ENCODE measurements at places on chromosomes 11 and 22. TPM values are rescaled to one million over a fixed set of nuclear protein-coding genes. Genes with fewer than 3 reads are reported as not detected.
A peak's percentile ranks its signal among the peaks of the same experiment; 100 is the strongest.

PTPN5 gene
- not detected for total RNA-seq

DENND6B gene
- total RNA-seq: 1.7 TPM

OR1S2 gene
- total RNA-seq: not detected

PDE3B gene
- total RNA-seq: 64.0 TPM

POU2AF1 gene
- total RNA-seq: 81.0 TPM

CLDN5 gene
- 0.47 TPM for total RNA-seq

SNRPD3 gene
- total RNA-seq: 158 TPM

PLCB3 gene
- 13.4 TPM for total RNA-seq

MOV10L1 gene
- not detected for total RNA-seq

MPEG1 gene
- total RNA-seq: not detected

- no peak for DNase-seq
Observed at GRCh38 chr11:72737336-72737735, 14.9 kb downstream of the ARAP1 start.

DNA sequence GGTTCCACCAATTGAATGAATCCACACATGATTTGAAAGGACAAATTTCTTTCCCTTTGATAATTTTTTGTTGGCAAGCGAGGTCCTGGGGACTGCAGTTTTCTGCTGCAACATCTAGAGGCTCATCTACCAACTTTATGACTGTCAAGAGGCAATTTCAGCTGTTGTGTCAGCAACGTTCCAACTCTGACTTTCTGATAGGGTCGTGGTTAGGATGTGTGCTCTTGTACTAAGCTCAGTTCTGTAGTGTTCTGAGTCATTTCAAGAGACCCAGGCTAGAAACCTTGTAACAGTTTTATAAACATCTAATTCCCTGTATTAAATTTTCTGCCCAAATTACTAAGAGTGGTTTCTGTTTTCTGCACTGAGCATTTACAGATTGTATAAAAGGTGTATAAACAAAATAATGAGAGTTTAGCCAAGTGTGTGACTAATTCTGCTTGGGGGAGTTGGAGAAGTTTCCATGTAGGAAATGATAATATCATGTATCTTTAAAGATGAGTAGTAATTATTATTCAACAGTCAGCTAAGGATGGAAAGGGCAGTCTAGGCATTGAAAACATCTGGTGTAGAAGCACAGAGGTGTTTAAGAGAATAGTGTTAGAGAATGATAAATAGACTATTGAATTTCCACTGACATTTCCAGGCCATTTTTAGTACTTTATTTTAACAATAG lies 72.2 kb downstream of the RBMXL2 start:
- no peak for DNase-seq

GRCh38 chr11:6225896-6226295 lies 8.5 kb downstream of the FHIP1B start:
- no peak for DNase-seq

DNA sequence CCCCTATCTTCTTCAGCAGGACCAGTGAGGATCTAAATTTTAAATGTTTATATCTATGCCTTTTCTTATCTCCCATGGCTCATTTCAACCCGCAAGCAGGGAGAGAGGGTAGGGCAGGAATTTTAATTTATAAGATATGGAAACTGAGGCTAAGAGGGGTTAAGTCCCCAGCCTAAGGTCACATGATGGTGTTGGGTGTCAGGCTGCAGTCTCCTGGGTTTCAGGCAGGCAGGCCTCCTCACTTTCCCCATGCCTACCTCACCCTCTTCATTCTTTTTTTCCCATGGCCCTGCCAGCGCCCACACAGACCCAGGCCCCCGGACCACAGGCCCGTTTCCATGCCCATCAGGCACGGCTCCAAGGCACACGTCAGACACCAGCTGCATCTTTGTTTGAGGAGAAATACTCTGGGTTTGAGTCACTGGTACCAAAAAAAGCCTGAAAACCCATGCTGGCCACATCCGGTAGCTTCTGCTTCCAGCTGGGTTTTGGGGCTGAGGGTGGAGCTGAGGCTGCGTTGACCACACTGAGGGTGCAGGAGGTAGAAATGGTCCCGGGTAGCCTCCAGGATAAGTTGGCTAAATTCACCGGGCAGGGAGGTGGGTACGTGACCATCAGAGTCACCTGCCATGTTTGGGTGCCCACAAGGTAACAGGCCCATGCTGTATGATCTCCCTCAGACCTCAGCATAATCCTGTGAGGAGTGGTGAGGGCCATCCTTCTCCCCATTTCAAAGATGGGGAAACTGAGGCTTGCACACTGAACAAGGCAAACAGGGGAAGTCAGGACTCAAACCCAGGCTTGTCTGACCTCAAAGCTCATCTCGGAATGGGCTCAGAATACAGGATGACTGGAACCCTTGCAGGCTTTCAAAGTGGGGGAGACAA lies 7.5 kb downstream of the CRYBB1 start:
- peak; percentile 54 for DNase-seq

DNA sequence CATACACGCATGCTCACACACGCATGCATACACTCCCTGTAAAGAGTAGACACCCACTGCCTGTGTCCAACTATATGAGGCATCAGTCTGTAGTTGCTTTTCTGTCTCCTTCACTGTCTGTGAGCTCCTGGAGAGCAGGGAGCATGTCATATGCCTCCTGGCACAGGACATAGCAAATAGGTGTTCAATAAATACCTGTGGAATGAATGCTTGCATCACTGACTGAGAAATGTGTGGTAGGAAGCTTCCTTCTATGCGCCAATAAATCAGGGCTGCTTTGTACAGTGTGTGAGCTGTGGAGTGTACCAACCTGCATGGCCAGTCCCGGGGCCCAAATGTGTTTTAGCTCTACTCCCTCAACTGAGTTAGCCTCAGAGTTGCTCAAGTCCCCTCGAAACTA lies 37.2 kb upstream of the NAV2 start:
- no peak for DNase-seq

GRCh38 chr11:41983475-41983874 lies 524.0 kb upstream of the LRRC4C start:
- no peak for DNase-seq

DNA sequence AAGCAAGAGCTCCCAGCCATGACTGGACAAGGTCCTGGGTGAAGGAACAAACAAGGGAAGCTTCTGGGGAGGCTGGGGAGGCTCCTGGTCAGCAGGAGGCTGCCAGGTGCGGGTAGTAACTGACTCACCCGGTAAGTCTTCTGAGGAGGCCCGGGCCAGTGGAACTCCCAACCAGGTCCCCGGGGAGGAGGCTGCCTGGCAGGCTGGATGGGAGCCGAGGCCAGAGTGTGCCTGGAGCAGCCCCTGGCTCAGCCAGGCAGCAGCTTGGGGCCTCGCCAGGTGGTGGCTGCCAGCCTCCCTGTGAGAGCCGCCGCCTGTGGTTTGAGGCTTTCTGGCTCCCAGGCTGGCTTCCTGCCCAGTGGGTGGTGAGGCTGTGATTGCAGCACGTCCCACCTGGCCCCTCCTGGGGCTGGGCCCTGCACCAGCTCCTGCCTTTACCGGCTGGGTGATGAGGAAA lies 46.2 kb downstream of the IGF2 start:
- no peak for DNase-seq

DNA sequence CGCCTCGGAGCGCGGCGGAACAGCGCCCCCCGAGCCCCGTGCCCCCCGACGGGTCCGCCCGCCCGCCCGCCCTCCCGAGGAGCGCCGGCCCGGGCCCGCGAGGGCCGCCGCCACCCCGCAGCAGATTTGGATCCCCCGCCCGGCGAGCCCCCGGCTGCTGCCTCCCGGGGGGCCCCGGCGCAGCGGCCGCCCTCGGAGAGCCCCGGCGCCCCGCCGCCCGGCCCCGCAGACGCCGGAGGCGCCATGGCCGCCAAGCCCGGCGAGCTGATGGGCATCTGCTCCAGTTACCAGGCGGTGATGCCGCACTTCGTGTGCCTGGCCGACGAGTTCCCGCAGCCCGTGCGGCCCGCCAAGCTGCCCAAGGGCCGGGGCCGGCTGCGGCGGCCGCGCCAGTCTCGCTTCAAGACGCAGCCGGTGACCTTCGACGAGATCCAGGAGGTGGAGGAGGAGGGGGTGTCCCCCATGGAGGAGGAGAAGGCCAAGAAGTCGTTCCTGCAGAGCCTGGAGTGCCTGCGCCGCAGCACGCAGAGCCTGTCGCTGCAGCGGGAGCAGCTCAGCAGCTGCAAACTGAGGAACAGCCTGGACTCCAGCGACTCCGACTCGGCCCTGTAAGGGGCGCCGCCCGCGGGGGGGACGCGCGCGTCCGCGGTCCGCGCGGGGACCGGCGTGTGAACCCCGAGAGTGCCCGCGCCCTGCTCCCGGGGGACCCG lies 380 bp downstream of the C11orf96 start:
- no peak for DNase-seq

DNA sequence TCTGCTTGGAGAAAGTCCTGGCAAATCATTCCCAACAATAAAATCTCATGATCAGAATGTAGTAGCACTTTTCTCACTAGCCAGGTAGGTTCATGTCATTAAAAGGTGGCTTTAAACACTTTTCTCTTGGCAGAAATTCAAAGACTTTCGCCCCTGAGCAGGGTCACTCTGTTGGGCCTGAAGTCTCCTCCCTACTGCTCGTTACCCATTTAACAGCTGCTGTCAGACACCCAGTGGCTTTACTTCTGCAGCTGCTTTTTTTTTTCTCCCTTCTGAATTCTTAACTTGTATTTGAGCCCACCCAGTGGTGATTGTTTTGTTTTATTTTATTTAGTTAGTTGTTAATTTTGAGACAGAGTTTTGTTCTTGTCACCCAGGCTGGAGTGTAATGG lies 25.0 kb downstream of the ARHGAP8 start:
- no peak for DNase-seq

GRCh38 chr11:117037975-117038350 lies 60.3 kb downstream of the SIK3 start:
- DNase-seq: no peak

DNA sequence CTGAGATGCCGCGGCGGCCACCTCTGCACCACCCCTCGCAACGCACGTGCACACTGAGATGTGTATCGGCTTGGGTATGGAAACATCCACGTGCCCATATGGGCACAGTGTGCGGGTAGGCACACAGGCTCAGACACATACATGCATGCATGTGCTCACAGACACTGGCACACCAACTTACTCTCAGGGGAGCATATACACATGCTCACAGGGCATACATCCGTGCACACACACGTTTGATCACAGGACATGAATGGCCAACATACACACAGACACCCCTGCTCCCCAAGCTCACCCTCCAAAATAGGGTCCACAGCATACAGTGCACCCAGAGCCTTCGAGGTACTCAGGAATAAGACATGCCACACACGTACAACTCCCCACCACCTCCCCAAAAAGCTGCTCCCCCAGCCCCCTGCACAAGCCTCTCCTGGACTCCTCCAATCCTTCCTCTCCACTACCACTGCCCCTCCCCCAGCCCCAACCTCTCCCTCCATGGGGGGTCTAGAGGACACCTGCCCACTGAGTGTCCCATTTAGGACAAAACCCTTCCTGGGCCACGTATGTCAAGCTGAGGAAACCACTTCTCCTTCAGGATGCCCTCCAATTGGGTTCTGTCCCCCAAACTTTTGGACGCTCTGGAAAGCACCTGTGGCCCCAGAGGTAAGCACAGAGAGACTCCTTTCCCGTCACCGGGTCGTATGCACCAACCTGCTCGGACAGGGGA lies 53.1 kb downstream of the SLC22A12 start:
- no peak for DNase-seq

DNA sequence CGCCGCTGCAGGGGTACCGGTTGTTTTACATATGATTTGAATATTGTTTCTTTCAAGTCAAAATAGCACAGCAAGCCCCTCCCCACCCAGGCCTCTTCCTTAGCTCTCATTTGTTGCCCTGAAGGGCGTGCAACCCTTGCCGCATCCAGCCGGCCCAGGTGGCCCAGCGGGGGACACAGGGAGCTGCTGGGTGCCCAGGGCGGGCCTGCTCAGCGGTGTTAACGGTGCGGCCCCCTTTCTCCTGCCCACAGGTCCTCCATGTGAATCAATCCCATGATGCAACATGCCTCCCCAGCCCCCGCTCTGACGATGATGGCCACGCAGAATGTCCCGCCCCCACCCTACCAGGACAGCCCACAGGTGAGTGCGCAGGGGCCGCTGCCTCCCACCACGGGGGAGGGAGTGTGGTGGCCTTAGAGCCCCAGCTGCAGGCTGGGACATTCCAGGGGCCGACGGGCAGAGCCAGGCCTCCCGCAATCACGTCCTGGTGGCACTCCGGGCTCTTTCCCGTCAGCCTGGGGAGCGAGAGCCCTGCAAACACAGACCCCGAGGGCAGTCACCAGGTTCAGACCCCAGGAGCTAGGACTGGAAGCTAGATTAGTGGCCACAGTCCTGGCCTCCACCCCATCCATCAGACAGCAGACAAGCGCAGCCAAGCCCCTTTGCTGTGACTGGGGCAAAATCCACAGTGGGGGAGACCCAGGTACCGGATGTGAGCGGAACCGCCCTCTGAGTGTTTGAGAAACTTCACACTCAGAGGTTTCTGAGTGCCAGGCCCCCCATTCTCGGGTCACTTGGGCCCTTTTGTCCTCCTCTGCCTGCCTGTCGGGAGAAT lies 144.8 kb downstream of the FEZ1 start:
- DNase-seq: no peak

DNA sequence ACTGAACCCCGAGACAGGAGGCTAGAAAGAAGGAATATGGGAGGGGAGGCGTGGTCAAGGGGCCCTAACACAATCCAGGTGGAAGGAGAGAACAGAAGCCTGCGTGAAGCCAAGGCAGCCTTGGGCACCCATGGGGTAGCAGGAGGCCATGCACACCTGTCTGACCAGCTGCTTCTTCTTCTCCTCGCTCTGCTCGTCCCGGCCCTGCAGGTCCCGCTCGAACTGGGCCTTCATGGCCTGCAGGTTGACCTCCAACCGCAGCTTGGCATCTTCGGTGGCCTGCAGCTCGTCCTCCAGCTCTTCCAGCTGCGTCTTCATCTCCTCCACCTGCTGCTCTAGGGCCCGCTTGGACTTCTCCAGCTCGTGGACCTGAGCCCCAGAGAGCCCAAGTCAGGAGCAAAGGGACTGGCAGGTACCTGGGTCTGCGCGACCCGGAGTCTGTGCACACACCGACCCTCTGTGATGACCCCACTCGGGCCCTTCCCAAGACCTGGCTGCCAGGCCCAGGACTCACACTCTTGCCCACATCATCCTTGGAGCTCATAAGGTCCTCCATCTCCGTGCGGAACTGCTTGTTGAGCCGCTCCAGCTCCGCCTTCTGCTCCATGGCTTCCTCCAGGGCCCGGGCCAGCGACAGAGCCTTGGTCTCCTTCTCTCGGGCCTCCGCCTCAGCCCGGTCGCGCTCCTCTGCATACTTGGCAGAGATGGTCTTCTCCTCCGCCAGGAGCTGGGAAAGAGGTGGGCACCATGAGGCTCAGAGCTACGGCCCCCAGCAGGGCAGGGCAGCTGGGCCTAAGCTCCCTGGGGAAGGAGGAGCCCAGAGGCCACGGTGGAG lies 35.9 kb downstream of the APOL1 start:
- DNase-seq: no peak

GRCh38 chr11:88266919-88267318 lies 70.6 kb downstream of the CTSC start:
- DNase-seq: no peak

- no peak for DNase-seq
Observed at GRCh38 chr11:830295-831117, 2.2 kb upstream of the CD151 start.

- DNase-seq: no peak
Observed at GRCh38 chr22:20533095-20533878, 25.9 kb downstream of the MED15 start.

DNA sequence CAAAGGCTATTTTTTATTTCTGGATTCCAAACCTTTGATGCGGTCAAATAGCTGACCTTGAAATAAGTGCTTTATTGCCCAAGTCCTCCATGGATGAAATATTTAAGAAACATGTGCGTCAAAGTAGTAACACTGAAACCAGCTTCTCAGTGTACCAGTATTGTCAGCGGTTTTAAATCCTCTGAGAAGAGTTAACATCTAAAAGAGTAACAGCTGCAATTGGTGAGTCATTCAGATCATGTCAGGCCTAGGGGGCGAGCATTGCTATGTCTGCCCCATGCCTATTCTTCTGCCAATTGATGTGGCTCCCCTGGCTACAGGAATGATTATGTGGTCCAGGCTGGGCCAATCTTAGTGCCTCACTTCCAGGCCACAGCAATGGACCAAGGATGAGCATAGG lies 263.3 kb upstream of the SORL1-AS1 start:
- DNase-seq: no peak

All from activated T-helper 1 cell treated with anti-CD3 and anti-CD28 coated beads, Interleukin-12 subunit alpha, Interleukin-12 subunit beta, Interleukin-2, Interleukin-4 antibody, amounts not matched to agents 30 ng/mL and 10 ng/mL and 1 ng/mL, durations not matched to agents 14 hours and 24 hours and 36 hours (primary cell).